Osteocyte (in vitro differentiated cells): ENCODE measurements at places on chromosomes 2 and 18. TPM values are rescaled to one million over a fixed set of nuclear protein-coding genes. Genes with fewer than 3 reads are reported as not detected.

DNA sequence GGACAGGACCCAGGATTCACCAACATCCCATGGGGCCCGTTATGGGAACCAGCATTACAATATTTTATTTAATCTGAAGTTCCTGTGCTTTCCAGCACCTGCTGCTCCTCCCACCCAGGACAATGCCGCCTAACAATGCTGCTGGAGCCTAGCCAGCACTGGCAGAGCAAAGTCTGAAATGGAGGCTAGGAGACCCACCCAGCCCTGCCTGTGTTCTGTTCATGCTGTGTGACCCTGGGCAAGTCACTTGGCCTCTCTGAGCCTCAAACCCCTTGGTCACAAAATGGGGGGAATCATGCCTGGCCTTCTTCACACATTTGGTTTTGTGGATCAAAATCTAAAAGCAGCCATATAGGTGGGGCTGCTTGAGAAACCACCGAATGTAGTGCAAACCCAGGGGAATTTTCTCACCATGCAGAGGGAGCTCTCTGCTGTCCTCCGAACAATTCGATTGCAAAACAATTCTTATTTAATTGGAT, 38.5 kb upstream of the ODC1 start:
- peaks cover 9% of the 10 kb centered on the region for H3K4me1 ChIP-seq
- H3K27ac ChIP-seq: no peak overlapping the region
- peaks cover 61% of the 10 kb centered on the region for H3K27me3 ChIP-seq

- H3K4me1 ChIP-seq: peaks cover 5% of the 10 kb centered on the region
- no peak for DNase-seq
- H3K4me3 ChIP-seq: no peak overlapping the region
- H3K27me3 ChIP-seq: peaks cover 3% of the 10 kb centered on the region
- H3K27ac ChIP-seq: no peak overlapping the region
Observed at GRCh38 chr2:128646691-128647090, 328.0 kb upstream of the HS6ST1 start.

DNA sequence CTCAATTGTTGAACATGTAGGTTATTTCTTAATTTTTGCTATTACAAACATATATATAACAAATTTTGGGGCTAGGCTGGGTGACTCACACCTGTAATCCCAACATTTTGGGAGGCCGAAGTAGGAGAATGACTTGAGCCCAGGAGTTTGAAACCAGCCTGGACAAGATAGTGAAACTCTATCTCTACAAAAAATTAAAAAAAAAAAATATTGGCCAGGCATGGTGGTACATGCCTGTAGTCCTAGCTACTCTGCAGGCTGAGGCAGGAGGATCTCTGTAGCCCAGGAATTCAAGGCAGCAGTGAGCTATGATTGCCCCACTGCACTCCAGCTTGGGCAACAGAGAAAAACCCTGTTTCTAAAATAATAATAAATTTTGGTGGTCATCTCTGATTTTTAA, 23.5 kb downstream of the SLC4A1AP start:
- H3K27ac ChIP-seq: no peak overlapping the region
- no peak overlapping the region for H3K4me3 ChIP-seq
- DNase-seq: no peak
- H3K4me1 ChIP-seq: peaks cover 13% of the 10 kb centered on the region

GRCh38 chr2:168971261-168971660, 59.9 kb downstream of the ABCB11 start:
- DNase-seq: no peak
- H3K27me3 ChIP-seq: peaks cover 2% of the 10 kb centered on the region
- no peaks in the 10 kb centered on the region for H3K36me3 ChIP-seq
- H3K4me3 ChIP-seq: no peak overlapping the region
- no peaks in the 10 kb centered on the region for H3K4me1 ChIP-seq

GRCh38 chr2:177397481-177398289, 5.1 kb downstream of the AGPS start:
- H3K4me3 ChIP-seq: no peak overlapping the region
- H3K36me3 ChIP-seq: peaks cover 2% of the 10 kb centered on the region
- peak overlapping the region; percentile 56 for H3K27ac ChIP-seq
- DNase-seq: no peak

DNA sequence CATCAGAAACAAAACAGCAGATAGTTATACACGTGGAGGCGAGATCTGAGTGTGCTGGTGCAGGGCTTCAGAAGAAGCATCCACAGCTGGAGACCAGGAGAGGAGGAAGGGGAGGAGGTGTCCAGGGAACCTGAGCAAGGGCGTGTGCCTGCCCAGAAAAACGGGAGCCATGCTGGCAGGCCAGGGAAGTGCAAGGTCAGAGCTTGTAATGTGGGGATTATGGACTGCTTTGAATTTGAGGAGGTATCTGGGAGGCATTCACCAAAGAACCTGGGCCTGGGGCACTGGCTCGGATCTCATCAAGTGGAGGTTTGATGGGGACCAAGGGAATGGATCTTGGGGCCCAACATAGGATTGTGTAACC, 12.6 kb downstream of the PSD4 start:
- DNase-seq: no peak
- peaks cover 17% of the 10 kb centered on the region for H3K27me3 ChIP-seq
- H3K27ac ChIP-seq: no peak overlapping the region
- no peak overlapping the region for H3K4me3 ChIP-seq
- H3K36me3 ChIP-seq: no peaks in the 10 kb centered on the region
- peaks cover 11% of the 10 kb centered on the region for H3K4me1 ChIP-seq

DNA sequence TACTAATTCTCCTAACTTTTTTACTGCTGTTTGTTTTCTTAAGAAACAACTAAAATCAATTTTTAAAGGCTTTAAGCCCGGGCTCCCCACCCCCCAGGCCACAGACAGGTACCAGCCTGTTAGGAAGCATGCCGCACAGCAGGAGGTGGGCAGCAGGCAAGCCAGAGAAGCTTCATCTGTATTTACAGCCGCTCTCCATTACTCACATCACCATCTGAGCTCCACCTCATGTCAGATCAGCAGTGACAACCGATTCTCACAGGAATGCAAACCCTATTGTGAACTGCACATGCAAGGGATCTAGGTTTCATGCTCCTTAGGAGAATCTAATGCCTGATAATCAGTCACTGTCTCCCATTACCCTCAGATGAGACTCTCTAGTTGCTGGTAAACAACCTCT, 517.0 kb downstream of the NRXN1 start:
- no peak overlapping the region for H3K27ac ChIP-seq
- DNase-seq: no peak
- no peak overlapping the region for H3K4me3 ChIP-seq
- no peaks in the 10 kb centered on the region for H3K27me3 ChIP-seq
- H3K4me1 ChIP-seq: no peaks in the 10 kb centered on the region

DNA sequence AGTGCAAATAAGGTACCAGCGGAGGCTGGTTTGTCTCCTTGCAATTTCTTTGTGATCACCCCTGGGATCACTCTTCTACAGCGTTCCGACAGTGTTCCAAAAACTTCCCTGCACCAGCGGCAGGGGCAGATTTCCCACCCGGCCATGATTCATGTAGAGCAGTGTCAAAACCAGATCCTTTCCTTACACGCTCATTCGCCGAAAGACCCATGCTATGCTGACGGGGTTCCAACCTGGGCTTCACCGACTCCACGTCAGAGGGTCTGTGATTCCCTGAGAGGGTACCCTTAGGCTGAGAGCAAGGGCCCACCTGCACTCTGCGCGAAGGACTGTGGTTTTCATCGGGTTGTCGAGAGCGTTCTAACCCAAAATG, 423 bp upstream of the TTC27 start:
- H3K4me1 ChIP-seq: peaks cover 17% of the 10 kb centered on the region
- H3K27me3 ChIP-seq: no peaks in the 10 kb centered on the region
- H3K27ac ChIP-seq: peak overlapping the region; percentile 84
- peak overlapping the region; percentile 89 for H3K4me3 ChIP-seq

DNA sequence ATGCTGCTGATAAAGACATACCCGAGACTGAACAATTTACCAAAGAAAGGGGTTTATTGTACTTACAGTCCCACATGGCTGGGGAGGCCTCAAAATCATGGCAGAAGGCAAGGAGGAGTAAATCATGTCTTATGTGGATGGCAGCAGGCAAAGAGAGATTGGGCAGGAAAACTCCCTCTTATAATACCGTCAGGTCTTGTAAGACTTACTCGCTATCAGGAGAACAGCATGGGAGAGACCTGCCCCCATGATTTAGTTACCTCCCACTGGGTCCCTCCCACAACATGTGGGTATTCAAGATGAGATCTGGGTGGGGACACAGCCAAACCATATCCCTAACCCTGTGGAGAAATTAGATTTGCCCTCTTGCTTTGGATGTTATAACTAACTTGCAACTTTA, 1068.0 kb upstream of the ZEB2 start:
- no peak overlapping the region for H3K4me3 ChIP-seq
- peaks cover 8% of the 10 kb centered on the region for H3K4me1 ChIP-seq

DNA sequence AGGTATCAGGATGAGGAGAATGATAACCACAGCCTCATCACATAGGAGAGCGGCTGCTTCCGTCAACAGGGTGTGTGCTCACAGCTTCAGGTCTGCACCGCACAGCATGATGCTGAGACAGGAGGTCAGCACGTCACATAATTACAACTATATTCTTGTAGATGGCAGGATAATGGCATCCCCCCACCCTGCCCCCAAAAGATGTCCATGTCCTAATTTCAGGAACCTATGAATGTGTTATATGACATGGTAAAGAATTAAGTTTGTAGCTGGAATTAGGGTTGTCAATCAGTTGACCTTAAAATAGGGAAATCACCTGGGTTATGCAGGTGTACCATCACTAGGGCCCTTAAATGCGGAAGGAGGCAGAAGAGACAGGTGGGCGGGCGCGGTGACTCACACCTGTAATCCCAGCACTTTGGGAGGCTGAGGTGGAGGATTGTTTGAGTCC, 73.9 kb downstream of the ARL4C start:
- H3K27ac ChIP-seq: peak overlapping the region; percentile 85
- DNase-seq: no peak

DNA sequence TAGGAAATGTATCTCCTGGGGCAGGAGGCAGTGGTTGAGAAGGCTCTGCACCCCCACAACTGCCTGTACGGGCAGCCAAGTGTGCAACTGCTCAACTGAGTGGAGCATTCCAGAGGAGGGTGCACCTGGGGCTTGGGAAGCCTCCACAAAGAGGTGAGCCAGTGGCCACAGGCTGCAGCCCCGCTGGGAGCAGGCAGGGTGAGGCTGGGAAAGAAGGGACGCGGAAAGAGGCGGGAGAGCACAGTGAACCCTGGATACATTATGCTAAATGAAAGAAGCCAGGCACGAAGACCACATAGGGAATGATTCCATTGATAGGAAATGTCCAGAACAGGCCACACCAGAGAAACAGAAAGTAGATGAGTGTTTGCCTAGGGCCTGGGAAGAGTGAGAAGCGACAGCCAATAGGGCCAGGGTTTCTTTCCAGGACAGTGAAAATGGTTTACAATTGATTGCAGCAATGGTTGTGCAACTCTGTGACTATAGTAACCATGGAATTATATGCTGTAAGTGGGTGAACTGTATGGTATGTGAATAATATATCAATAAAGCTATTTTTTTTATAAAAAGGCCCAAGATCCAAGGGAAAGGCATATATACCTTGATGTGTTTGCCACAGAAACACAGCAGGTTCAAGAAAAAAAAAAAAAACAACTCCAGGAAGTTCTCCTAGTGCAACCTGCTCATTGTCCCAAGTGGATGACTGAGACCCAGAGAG, 82.4 kb downstream of the DDX1 start:
- no peak for DNase-seq
- H3K4me1 ChIP-seq: peaks cover 8% of the 10 kb centered on the region
- H3K36me3 ChIP-seq: no peaks in the 10 kb centered on the region
- H3K4me3 ChIP-seq: no peak overlapping the region
- H3K27me3 ChIP-seq: peaks cover 12% of the 10 kb centered on the region

Gene NT5DC4
- not detected in 2 replicates for total RNA-seq

Gene ASIC4
- total RNA-seq: 0.11 and 0.13 TPM in 2 replicates

Gene CYRIA
- total RNA-seq: 2.8 TPM in 2 replicates

Gene DYNAP
- total RNA-seq: not detected in 2 replicates

Gene ANKRD62
- total RNA-seq: not detected in 2 replicates

Gene TXNDC2
- total RNA-seq: 0.11 and 0.29 TPM in 2 replicates

Gene LOXL3
- 58.1 and 62.1 TPM in 2 replicates for total RNA-seq
